ENCODE measurements at places on chromosomes 3 and 15.

GRCh38 chr3:45546716-45547701 lies 47.5 kb upstream of the LIMD1 start:
- peak; percentile 75 for DNase-seq

- DNase-seq: no peak
Observed at GRCh38 chr3:46239301-46239938, 2.8 kb upstream of the CCR3 start.

DNA sequence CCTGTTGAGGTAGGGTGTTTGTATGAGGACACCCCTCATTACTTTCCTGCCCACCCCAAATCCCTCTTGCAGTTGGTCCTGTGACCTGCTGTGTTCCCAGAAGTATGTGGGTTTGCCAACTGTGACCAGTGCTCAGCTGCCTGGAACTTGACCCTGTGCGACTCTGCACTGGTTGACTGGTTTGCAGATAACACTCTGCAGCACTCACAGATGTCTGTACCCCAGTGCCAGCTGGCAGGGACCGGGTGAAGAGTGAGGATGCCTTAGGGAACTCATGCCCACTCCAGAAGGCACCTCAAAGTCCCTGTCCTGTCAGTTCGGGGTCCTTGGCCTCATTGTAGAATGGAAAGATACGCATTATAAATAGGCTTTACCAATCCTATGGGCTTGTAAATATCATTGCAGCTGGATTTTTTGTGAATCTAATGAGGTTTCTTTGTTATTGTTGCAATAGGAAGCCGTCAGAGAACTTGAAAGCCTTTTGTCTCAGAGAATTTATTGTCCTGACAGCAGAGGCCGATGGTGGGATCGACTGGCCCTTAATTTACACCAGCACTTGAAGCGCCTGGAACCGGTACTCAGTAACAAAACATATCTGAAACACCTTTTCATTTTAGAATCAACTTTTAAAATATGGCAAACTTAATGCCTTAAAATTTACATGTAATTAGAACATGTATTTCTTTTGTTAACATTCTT lies 18.2 kb downstream of the FAN1 start:
- DNase-seq: no peak

- peak; percentile 38 for DNase-seq
Observed at GRCh38 chr3:161221806-161222600, 892 bp downstream of the NMD3 start.

Data from activated CD4-positive, alpha-beta T cell treated with anti-CD3 and anti-CD28 coated beads for 36 hours (primary cell).